Astrocyte of the spinal cord (primary cell): ENCODE measurements at places on chromosomes 7 and 10.

DNA sequence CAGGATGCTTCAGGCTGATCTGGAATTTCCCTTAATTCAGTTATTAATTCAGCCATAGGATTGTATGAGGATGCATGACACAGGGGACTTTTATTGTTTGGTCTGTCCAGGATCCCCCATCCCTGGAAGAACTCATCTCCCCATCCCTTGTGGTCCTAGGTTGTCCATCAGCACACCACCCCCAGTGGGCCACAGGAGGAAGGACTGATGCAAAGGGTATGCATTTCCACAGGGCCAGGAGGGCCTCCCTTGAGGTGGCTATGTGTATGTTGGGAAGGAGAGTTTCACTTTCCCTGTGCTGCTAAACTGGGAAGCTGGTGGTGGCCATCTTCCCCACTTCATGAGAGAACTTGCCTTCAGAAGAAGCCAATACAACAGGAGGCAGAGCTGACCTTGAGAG, 44.6 kb upstream of the GRB10 start:
- DNase-seq, result no peak

DNA sequence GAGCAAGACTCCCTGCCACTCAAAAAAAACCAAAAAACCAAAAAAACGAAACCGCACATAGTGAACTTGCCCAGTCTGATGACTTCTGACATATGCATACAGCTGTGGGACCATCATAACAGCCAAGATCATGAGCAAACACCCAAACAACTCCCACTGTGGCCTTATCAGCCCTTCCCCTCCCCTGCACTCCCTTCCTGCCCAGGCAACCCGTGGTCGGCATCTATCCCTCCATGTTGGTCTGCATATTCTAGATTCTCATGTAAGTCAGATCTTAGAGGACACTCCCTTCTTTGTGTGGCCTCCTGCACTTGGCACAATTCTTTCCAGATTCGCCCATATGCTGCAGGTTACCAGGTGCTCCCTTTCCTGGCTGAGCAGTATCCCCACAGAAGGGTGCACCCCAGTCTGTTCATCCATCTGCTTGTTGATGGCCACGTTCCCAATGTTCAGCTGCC, 72.8 kb downstream of the GNA12 start:
- DNase-seq, result no peak

DNA sequence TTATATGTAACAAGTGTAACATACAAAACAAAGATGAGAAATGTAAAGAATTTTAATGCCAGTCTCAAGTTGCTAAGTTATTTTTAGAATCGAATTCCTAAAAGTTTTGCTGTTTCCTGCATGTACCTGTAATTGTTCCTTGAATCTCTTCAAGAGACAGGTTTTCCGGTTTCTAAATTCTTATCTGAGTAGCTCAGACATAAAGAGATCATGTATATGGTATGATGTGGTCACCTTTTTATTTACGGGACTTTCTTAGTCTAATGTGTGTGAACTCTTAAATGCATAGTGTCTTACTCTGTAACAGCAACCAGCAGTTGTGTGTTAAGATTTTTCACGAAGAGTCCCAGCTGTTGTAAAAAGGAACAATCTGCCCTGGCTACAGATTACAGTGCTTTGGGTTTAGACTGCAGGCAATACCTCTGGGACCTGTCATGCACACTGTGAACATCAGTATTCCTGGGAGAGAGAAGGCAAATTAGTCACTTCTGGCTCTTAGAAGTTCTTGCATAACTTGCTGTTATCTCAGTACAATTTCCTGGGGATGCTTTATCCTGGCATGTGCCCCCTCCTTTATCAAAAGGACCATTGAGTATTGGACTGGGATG, 263.4 kb downstream of the BICC1 start:
- DNase-seq, result peak; percentile 49

- DNase-seq, result no peak
Observed at GRCh38 chr10:118926903-118927302, 102.6 kb upstream of the NANOS1 start.

DNA sequence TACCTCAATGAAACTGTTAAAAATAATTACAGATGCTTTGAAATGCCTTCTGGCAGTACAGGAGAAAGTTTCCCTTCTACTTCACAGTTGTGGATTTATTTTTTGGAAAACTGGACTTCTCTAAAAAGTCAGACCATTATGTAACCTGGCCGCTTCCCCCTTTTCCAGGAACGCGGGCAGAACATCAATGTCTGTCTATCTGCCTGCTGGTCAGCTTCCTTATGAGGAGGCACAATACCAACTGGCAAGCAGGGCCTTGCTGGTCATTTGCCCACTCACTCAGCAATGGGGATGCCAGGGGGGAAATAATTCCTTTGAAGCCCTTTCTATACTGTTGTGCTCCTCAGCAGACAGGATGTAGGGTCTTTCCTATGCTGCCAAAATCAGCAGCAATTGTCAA, 22.5 kb upstream of the ADRB1 start:
- no peak for DNase-seq

- DNase-seq, result no peak
Observed at GRCh38 chr10:100349672-100350071, 2.6 kb downstream of the SCD start.

DNA sequence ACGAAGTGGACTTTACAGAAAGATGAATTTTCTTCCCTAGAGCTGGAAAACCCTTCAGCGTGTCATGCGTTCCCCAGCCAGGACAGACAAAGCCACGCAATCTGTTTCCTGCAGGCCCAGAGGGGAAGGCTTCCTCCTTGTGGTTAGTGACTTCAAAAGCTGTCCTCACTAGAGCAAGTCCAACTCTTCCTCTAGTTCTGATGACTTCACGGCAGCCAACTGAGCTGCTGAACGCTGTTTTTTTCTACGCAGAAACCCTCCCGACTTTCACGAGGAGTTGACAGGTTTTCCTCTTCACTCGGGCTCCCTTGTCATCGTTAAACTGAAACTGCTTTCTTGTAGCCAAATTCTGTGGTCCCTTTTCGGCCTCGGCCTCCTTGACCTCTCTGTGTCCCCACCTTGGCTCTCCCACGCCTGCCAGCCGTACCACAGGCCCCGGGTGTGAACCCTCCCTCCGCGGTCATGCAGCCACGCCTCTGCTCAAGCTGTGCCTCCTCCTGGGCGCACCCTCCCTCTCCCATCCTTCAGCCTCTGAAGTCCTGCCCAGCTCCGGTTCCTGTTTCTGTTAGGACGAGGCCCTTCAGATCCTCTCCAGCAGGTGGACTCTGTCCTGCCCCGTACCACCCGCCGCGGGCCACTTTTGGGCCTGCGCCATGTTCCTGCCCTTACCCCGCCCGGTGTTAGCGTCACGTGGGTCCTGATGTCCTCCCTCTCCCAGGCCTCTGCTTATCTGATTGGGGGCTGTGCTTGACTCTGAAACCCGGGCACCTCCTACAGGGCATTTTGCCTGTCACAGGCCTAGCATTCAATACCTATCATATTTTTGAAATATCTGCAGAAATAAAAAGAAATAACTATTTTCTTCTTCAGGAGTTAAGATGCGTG, 39.3 kb downstream of the CUX1 start:
- peak; percentile 65 for DNase-seq

DNA sequence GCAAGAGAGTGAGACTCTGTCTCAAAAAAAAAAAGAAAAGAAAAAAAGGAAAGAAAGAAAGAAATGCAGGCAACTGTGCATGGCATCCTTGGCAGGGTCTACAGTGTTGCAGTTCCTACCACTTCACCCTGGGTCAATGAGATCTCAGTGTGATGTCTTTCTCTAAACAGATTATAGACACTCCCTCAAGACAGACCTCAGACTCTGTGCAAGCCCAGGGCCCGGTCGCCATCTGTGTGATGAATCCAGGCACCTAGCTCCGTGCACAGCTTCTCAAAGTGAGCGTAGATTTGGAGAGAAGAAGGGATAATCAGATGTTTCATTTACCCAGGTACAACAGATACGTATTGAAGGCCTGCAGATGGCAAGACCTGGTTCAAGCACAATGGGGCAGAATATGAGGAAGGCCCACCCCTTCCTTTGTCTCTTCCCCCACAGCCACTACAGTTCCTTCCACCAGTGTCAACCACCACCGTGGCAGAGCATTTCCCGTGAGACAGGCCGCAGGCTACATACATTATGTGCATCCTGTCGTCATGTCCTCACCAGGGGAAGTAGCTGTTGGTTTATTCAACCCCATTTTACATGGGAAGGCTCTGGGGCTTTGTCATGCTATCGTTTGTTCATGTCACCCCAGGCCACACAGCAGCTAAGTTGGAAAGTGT, 471.7 kb upstream of the GALNT17 start:
- no peak for DNase-seq

DNA sequence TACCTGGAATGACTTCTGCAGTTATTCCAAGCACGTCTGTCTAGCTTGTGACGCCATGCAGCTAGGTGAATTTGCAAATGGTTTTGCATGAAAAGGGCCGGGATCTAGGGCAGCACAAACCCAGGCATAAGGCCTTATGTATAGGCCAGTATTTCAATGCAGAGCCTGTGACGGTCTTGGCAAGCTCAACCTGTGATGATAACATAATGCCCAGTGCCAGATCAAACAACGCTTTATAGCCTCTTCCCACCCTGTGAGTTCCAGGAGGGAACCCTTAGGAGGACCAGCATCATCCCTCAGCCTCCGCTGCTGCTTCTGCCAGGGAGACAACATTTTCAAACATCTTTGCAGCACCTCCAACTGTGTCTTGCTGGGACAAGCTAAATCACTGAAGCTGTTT, 390.7 kb downstream of the INHBA start:
- DNase-seq, result no peak

DNA sequence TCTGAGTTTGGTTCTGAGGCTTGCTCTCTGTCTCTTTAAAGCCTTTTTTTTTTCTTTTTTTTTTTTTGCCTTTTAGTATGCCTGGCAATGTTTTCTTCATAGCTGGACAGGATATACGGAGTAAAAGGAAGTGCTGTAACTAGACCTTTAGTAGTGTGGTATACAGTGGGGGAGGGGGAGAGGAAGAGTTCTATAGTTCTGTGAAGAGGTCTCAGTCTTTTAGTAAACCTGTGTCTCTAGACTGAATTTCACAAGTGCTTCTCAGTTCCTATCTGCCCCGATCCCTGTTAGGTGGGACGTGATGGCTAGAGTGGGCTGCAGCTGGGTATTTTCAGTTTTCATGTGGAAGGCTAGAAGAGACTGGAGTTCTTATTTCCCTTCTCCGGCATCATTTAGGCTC, 3.1 kb upstream of the ABCC2 start:
- peak; percentile 79 for DNase-seq

GRCh38 chr10:130941886-130942285, 369.6 kb downstream of the TCERG1L start:
- DNase-seq, result no peak

DNA sequence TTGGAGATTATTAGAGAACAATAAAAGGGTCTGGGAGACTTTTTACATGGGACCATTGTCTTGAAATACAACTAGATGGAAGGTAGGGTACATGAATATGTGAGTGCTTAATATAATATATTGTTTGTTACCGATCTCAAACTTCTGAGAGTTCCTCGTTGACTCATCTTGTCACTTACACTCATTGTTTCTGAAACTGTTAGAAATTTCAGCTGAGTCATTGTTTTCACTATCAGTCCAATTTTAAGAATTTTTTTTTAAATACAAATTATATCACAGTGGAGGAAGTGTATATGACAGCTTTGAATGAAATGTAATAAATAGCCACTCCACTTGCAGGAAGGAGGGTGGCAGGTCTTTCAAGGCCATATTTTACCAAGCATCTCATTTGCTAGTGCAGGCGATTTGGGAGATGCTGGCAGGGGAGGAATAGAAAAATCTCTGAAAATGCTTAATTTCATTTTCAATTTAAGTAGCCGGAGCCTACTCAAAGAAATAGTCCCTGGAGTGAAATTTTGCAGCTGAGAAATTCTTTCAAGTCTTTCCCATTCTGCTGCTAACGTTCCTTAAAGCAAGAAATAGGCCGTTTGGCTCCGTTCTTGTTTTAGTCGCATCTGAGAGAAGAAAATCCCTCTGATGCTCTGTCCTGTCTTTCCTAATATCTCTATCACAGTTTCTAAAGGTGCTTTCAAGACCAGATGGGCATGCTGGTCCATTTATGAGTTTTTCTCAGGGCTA, 1404.2 kb upstream of the CELF2 start:
- DNase-seq, result no peak

DNA sequence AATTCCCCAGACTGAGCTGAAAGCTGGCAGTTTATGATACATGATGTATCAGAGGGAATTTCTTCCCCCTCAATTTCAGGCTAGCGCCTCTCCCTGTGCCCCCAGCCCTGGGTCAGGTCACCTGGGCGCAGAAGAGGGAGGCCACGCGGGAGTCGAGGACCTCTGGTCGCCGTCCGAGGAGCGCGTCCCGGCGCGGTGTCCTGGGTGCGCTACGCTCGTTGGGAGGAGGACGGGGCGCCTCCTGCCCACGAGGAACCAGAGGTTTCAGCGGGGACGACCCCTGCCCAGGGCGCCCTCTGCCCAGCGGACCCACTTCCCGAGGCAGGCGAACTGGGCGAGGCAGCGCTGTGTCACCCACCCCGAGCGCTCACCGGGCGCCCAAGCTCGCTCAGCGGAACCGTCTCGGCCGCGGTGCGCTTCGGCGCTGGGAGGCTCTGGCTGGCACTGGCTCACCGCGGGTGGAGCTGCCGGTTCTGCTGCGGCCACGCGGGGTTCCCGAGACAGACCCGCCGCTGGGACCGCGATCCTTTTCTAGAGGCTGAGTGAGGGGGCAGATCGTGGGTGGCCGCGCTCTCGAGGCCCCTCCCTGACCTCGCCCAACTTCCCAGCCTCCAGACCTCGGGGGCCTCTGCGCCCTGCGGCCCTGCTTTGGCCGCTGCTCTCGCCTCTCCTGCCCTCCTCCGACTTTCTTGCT, at the start of gene FAM237B:
Gene FAM237B, minus strand, starts transcription at position 504 of the 694 bp plus-strand sequence. CDS start 1,556 bp downstream, outside the sequence.
- peak; percentile 10 for DNase-seq

- peak; percentile 89 for DNase-seq
Observed at GRCh38 chr7:41696323-41696916, 6.5 kb downstream of the INHBA start.

DNA sequence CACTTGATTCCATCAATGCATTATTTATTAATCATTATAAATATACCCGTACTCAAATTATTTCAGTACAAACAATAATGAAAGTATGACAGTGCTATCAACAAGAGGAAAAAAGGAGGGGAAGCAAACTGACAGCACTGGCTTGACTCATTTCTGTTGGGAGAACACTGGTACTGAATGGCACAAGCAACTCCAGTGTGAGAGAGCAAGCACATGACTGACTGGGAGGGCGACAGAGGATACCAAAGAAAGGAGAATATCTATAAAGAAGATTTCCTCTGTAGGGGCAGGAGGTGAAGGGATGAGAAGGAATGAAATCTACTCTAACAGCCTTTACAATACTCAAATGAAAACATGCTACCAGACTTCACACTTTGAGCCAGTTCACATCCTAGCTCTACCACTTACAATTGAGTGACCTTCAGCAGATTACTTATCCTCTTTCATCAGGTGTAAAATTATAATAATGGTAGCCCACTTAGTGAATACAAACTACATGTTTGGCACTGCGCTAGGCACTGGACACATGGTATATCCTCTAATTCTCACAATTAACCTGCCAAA, 1.5 kb downstream of the USP54 start:
- no peak for DNase-seq

DNA sequence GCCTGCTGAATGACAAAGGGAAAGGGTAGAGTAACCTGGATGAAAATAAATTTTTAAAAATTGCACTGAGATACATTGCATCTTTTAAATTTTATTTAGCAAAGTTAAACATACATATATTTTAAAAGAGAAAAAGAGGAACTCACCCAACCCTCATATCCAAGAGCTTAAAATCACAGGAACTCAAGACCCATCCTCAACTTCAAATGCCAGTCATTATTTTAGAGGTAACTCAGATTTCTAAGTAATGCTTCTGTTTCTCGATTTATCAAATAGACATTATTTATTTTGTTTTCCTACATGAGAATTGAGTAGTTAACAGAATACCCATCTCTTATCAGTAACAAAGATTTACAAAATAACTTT, 32.4 kb upstream of the KMT2E start:
- no peak for DNase-seq
